Heart right ventricle (tissue), 16 donors: ENCODE measurements at places on chromosomes 5 and 9. TPM values are rescaled to one million over a fixed set of nuclear protein-coding genes. Genes with fewer than 3 reads are reported as not detected.

DNA sequence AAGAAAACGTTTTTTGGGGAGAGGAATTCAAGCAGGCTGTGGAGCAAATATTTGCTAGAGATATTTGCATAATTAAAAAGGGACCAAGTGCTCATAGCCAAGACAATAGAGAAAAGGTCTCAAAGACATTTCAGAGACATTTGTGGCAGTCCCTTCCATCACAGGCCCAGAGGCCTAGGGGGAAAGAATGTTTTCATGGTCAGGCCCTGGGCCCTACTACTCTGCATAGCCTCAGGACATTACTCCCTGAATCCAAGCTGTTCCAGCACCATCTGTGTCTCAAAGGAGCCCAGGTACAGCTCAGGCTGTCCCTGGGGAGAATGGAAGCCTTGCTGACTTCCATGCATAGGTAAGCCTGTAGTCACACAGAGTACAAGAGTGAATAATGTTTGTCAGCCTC, 113.0 kb upstream of the KIF2A start:
- H3K36me3 ChIP-seq = no peaks in the 10 kb centered on the region
- H3K4me1 ChIP-seq = no peaks in the 10 kb centered on the region
- no peak overlapping the region for H3K27ac ChIP-seq
- no peak overlapping the region for H3K4me3 ChIP-seq

GRCh38 chr9:98024702-98025101, 31.8 kb upstream of the NANS start:
- no peaks in the 10 kb centered on the region for H3K27me3 ChIP-seq
- no peak overlapping the region for H3K4me3 ChIP-seq
- H3K4me1 ChIP-seq = peaks cover 31% of the 10 kb centered on the region
- no peak for DNase-seq
- H3K27ac ChIP-seq = no peak overlapping the region
- no peaks in the 10 kb centered on the region for H3K36me3 ChIP-seq

- no peak overlapping the region for H3K4me3 ChIP-seq
- H3K4me1 ChIP-seq = peaks cover 5% of the 10 kb centered on the region
- no peak for DNase-seq
- H3K27ac ChIP-seq = no peak overlapping the region
- no peaks in the 10 kb centered on the region for H3K27me3 ChIP-seq
Observed at GRCh38 chr5:16489322-16489791, 23.8 kb upstream of the ZNF622 start.

DNA sequence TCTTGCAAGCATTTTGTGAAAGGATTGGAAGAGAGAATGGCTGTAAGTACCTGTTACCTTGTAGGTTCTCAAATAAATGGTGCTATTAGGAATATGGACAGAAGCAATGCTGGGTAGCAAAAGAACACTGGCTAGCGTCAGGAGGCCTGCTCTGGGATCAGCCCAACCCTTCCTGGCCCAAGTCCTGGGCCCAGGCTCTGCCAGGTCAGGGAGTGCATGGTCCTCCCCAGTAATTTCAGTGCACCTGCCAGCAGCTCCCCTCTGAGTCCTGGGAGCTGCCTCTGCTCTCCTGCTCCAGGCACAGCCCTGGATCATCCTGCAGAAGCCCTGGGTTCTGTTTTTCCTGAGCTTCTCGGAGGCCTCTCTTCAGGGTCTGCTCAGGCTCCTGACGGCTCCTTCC, 89.5 kb upstream of the ARAP3 start:
- H3K36me3 ChIP-seq = no peaks in the 10 kb centered on the region
- H3K27ac ChIP-seq = no peak overlapping the region
- no peaks in the 10 kb centered on the region for H3K4me1 ChIP-seq
- H3K27me3 ChIP-seq = no peaks in the 10 kb centered on the region
- DNase-seq = no peak
- H3K4me3 ChIP-seq = no peak overlapping the region

DNA sequence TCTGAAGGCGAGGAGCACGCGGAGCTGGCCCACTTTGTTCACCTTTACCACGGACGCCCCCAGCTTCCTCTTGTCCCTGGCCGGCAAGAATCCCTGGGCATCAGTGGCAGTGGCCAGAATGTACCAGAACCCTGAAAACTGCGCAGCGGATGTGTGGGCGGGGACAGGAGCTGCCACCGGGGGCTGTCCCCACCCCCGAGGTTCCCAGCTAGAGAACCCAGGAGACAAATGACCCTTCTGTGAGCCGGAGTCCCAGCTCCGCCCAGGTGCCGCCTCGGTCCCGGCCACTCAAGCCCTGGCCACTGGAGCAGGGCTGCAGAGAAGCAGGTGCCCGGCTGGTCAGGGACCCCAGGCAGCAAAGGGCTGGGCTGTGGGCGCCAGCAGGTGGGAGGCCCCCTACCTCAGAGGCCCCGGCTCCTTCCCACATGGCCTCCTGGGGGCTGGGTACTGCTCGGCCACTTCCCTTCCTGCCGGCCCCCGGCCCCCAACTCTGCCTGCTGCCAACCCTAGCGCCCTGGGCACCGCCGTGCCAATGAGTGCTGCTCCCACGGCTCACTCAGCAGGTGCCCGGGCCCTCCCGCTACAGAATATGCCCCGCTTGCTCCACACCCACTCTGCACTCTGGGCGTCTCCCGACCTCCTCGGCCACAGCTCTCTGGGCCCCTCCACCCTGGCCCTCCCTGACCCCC, 713 bp downstream of the LCN10 start:
- H3K4me3 ChIP-seq = peak overlapping the region; percentile 30
- no peaks in the 10 kb centered on the region for H3K36me3 ChIP-seq
- peaks cover 19% of the 10 kb centered on the region for H3K27me3 ChIP-seq
- DNase-seq = no peak
- no peak overlapping the region for H3K27ac ChIP-seq

- H3K4me3 ChIP-seq = no peak overlapping the region
- no peaks in the 10 kb centered on the region for H3K4me1 ChIP-seq
- DNase-seq = no peak
- no peaks in the 10 kb centered on the region for H3K36me3 ChIP-seq
Observed at GRCh38 chr5:172133359-172134029, 54.5 kb downstream of the STK10 start.

GMCL2 gene
- total RNA-seq = not detected

POLK gene
- 27.2 TPM for total RNA-seq

SHOC1 gene
- not detected for total RNA-seq
